Central memory CD8-positive, alpha-beta T cell (primary cell): ENCODE measurements at places on chromosomes 6 and 20.
A peak's percentile ranks its signal among the peaks of the same experiment; 100 is the strongest.

GRCh38 chr6:117564681-117565080 is 37.6 kb downstream of the GOPC start:
- DNase-seq, result no peak

GRCh38 chr20:21436205-21436604 is 38.9 kb upstream of the NKX2-4 start:
- no peak for DNase-seq

- DNase-seq, result no peak
Observed at GRCh38 chr20:52443874-52444273, 252.3 kb upstream of the ZFP64 start.

DNA sequence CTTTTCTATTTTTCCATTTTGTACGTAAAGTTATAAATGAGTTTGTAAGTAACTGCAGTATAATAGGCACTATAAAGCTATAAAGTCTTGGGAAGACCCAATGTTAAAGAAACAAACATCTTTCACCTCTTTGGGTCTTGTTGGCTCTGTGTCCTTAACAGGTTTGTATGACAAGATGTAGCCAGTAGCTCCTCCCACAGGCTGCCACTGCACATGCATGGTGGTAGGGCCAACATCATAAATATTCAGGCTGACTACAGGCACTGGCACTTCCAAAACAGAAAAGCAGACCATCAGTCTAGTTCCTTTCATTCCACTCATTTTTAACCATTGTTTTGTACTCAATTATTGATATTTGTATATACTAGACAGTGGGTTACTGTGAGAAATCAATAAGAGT is 59.9 kb downstream of the COL12A1 start:
- DNase-seq, result no peak

GRCh38 chr20:4814696-4815252 is 93.1 kb downstream of the PRND start:
- peak; percentile 59 for DNase-seq

GRCh38 chr20:64001607-64002011 is 20.7 kb downstream of the PRPF6 start:
- no peak for DNase-seq

- DNase-seq, result no peak
Observed at GRCh38 chr6:163547287-163547686, 132.8 kb downstream of the QKI start.

DNA sequence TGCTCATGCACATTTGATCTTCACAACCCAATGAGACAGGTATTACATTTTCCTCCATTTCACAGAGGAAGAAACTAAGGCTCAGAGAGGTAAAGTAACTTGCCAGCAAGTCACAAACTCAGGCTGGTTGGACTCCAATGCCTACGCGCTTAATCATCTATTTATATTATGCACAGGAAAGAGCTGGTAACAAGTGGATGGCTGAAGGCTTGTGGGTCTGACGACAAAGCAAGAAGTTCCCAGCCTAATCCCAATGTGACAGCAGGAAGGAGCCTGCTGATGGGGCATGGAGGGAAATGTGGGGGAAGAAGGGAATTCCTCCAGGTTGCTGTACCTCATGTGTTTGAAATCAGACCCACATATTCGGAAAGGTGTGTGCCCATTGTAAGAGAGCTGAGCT is 3.9 kb downstream of the CDH22 start:
- DNase-seq, result no peak

DNA sequence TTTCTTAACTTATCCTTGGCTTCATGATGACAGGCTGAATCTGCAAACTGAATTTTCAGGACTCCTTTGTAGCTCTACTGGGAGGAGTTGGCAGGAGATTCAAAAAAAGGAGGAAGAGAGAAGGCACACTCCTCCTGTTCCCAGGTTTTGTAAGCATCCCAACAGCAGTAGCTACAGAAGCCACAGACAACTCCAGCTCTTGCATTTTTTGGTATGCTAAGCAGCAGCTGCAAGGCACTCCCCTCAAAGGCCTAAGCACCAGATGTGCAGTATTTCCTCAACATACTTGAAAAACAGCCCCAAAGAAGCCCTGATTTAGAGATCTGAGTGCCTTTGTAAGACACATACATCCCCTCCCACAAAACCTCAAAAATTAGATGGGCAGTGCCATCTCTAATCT is 328.6 kb upstream of the SYNCRIP start:
- no peak for DNase-seq

- peak; percentile 38 for DNase-seq
Observed at GRCh38 chr6:157054531-157054979, 268.8 kb downstream of the TMEM242 start.

DNA sequence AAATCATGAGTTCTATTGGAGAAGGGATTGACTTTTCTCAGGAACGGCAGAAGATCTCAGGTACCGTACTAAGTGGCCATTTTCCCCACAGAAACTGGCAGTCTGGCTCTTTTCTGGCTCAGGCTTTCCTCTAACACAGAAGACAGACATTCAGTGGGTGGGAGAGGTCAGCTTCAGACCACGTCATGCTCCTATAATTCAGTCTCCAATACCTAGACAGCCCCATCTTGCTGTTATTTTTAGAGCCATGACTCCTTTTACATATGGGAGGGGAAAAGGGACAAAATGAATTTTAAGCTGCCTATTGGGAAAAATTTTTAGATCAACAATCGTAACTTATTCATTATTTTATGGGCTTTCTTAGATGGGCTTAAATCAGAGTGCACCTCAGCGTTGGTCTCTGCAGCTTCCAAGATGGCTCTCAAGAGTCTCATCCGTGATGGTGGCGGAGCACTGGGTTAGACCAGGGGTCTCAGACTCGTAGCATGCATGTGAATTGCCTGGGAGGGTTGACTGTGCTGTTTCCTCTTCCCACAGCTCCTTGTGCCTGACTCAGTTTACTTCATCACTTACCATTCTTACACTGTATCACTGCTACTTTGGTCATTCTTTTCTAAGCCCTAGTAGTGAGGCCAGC is 86.9 kb downstream of the TCP11 start:
- no peak for DNase-seq

GRCh38 chr6:47483853-47484546 is 6.4 kb downstream of the CD2AP start:
- no peak for DNase-seq

GRCh38 chr20:51535075-51535386 is 7.5 kb downstream of the NFATC2 start:
- no peak for DNase-seq

- no peak for DNase-seq
Observed at GRCh38 chr6:68544450-68544849, 90.6 kb upstream of the ADGRB3 start.

- no peak for DNase-seq
Observed at GRCh38 chr6:9121549-9121948, 686.2 kb upstream of the SLC35B3 start.

DNA sequence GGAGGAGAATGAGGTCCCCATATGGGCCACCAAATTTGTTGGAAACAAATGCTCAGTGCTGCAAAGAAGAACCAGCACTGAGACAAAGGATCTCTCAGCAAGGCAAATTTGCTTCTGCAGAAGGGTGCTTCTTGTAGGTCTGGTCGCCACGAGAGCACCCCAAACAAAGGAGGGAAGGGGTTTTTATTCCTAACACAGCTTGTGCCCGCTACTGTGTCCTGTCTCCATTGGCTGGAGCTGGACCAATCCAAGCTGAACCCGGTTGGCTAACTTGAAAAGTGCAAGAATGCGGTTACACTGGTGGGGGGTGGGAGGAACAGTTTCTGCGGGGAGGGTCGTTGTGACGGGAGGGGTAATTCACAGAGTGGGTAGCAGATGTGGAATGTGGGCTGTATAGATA is 54.1 kb upstream of the TULP1 start:
- DNase-seq, result no peak
